ENCODE measurements at places on chromosomes 13 and 19.

GRCh38 chr13:104614361-104615145, 1548.3 kb upstream of the SLC10A2 start:
- no peak for DNase-seq

DNA sequence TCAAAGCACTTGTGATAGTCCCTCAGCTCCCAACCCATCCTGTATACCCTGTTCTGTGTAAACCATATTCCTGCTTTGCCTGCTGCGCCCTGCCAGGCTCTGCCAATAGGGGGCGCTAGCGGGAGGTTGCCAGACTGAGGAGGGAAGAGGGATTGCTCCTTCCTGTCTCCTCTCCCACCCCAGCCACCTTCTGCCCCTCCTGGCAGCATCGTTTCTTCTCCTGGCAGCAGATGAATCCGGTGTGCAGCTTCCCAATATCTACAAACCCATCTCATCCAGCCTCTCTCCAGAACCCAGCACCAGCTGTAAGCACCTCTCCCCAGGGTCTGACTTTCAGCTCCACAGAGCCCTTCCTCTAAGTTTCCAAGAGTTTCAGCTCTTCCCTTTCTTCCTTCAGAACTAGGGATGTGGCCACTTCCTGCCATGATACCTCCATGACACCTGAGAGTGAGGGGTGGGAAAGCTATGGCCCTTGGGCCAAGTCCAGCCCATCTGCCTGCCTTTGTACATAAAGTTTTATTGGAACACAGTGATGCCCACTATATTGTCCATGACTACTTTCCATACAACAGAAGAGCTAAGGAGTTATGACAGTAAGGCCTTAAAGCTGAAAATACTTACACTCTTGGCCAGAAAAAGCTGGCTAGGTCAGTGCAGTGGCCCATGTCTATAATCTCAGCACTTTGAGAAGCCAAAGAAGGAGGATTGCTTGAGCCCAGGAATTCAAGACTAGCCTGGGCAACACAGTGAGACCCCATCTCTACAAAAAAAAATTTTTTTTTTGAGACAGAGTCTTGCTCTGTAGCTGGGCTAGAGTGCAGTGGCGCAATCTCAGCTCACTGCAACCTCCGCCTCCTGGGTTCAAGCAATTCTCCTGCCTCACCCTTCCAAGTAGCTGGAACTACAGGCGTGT, 34.5 kb upstream of the ATP1A3 start:
- no peak for DNase-seq

DNA sequence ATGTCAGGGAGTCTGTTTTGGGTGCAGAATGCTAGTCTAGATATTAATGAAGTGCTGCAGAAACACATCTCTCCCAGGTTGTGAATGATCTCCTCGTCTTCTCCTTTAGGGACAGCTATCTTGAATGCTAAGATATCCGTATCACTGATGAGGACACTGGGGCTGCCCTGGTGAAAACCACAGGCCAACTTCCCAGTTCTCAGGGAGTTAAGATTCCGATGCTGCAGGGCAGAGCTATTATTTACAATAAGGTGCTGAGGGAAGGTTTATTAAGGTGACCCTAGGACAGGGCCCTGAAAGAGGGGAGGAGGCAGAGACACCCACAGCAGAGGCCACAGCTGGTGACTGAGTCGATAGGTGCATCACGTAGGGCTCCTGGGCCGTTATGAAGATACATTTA, 66.1 kb downstream of the TNFRSF19 start:
- no peak for DNase-seq

- no peak for DNase-seq
Observed at GRCh38 chr13:73429701-73430100, 370.9 kb downstream of the KLF5 start.

DNA sequence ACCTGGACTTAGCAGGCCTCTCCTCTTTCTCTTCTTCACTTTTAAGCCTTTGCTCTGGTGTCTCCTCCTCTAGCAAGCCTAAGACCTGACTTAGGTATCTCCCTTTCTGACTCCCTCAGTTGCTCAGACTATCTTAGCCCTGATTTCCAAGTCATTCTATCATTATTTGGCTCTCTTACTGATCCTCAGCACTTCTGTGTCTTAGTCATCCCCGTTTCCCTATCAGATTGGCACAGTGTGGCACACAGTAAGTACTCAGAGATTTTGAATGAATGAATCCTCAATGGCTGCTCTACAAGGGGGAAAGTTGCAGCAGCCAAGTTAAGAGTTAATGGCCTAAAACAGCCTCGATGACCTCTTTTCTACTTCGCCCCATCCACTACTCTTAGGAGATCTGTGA, 8.2 kb downstream of the KCTD12 start:
- no peak for DNase-seq

DNA sequence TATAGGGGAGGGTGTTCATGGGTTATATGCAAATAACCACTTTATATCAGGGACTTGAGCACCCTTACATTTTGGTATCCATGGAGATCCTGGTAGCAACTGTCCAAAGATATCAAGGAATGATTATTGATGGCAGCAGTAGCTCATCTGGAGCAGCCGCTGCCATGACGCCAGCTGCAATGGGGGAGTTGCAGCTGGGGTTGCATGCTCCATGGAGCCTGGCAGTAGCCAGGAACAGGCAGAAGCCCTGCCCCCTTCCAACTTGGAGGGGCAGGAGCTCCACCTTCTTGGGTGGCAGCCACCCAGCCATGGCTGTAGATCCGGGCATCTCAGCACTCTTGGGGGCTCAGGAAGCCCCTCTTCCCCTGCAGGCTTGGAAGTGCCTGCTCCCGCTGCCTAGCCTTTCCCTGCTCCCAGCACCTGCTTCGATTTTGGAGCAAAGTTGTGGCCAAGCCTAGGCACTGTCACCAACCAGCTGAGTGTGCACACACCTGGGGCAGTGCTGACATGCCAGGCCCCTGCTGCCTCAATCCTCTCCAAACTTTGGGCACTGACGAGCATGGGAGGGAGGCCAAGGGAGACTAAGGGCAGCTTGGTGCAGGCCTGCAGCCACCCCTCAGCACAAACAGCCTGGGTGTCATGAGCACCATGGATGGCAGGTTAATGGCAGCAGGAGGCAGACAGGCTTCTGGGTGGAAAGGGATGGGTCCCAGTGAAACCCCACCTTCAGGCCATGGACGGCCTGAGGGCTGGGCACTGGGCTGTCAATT, 235.6 kb upstream of the CSNK1A1L start:
- DNase-seq, result no peak

GRCh38 chr19:2099054-2099501, 2.4 kb downstream of the IZUMO4 start:
- no peak for DNase-seq

DNA sequence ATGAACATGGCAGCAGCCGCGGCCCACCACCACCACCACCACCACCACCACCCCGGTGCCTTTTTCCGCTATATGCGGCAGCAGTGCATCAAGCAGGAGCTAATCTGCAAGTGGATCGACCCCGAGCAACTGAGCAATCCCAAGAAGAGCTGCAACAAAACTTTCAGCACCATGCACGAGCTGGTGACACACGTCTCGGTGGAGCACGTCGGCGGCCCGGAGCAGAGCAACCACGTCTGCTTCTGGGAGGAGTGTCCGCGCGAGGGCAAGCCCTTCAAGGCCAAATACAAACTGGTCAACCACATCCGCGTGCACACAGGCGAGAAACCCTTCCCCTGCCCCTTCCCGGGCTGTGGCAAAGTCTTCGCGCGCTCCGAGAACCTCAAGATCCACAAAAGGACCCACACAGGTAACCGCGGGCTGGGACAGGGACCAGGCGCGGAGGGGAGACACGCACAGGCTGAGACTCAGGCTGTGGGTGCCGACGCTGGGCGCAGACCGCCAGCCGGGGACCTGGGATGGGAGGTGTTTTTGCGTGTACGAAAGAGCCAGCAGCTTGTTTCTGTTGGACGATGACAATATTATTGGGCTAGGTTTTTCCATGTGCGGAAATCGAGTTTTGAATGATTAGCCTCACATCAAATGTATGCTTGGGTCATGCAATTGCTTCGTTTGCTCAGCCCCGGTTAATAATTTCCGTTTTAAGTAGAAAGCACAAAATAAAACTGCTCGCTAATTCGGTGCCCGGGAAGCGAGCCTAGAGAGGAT, 1.3 kb downstream of the ZIC2 start:
- no peak for DNase-seq

DNA sequence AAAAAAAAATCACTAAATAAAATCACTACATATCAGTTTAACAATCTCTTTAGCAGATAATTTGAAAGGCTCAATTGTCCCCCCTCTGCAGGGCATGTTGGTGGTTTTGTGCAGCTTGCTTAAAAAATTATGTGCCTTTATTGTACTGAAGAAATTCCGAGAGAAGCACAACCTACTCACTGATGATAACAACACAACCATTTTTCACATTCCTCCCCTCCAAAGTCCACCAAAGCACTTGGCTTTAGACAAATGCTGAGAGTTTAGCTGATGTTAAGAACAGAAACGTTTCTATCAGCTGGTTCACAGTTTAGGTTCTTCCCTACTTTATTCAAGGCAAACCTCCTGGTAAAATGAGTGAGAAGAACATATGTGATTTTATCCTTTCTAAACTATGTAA, 923 bp downstream of the DOCK9 start:
- no peak for DNase-seq

All from central memory CD4-positive, alpha-beta T cell (primary cell).